ENCODE measurements at places on chromosomes 12 and 14. TPM values are rescaled to one million over a fixed set of nuclear protein-coding genes. Genes with fewer than 3 reads are reported as not detected.

Gene CLECL1
- not detected for total RNA-seq

Gene FOXG1
- total RNA-seq: not detected

Gene NGB
- total RNA-seq: not detected

Gene PLEKHH1
- total RNA-seq: 3.1 TPM

Gene KLRC3
- 0.13 TPM for total RNA-seq

Gene CD69
- total RNA-seq: 0.16 TPM

Gene SLC38A4
- total RNA-seq: 1.3 TPM

Gene ERBB3
- total RNA-seq: 2.3 TPM

Gene NAB2
- total RNA-seq: 16.0 TPM

Gene NAV3
- 25.1 TPM for total RNA-seq

Gene CMA1
- total RNA-seq: not detected

Gene PPP1R3E
- total RNA-seq: 0.98 TPM

Gene HOXC10
- total RNA-seq: 10.3 TPM

Gene CCNB1IP1
- total RNA-seq: 39.8 TPM

Gene NPFF
- 1.5 TPM for total RNA-seq

Gene ANKS1B
- 0.25 TPM for total RNA-seq

Gene MYH6
- total RNA-seq: not detected

Gene MARS1
- 167 TPM for total RNA-seq

Gene WSCD2
- total RNA-seq: not detected

Gene LALBA
- not detected for total RNA-seq

Gene LHX5
- not detected for total RNA-seq

Gene GLI1
- 6.7 TPM for total RNA-seq

Gene POLE2
- 25.6 TPM for total RNA-seq

Gene TMEM63C
- total RNA-seq: 1.8 TPM

Gene IFNG-AS1
- total RNA-seq: not detected

Gene GPRC5D
- not detected for total RNA-seq

Gene GALNT16
- total RNA-seq: 0.89 TPM

Gene TMTC1
- total RNA-seq: 4.6 TPM

Data from mesangial cell (primary cell).